ENCODE measurements at places on chromosomes 13 and 19.
A peak's percentile ranks its signal among the peaks of the same experiment; 100 is the strongest.

- peak; percentile 18 for DNase-seq
Observed at GRCh38 chr13:51241720-51242119, 19.5 kb downstream of the FAM124A start.

DNA sequence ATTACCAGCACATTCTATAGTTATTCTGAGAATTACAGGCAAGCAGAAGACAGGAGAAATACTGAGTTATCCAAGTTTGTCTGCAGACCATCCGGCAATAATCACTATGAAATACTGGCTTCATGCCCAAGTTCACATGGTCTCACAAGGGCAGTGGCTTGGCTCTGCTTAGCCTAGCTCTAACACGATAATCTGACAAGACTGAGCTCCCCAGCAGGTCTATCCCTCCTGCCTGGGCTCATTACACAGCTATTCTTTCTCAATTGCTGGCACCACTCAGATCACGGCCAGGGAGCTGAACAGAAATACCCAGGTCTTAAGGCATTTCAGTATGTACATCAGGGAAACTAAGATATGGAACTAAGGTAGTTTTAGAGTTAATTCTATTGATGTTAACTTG, 361.6 kb upstream of the PCDH20 start:
- DNase-seq, result no peak

GRCh38 chr19:12840091-12841079, 2.1 kb downstream of the MAST1 start:
- DNase-seq, result peak; percentile 64

GRCh38 chr13:44160591-44161191, 212.9 kb upstream of the SERP2 start:
- no peak for DNase-seq

- DNase-seq, result no peak
Observed at GRCh38 chr13:25422153-25422552, 50.4 kb downstream of the ATP8A2 start.

GRCh38 chr19:2164020-2164998, 576 bp downstream of the DOT1L start:
- DNase-seq, result no peak
